ENCODE measurements at places on chromosomes 6 and 20.
A peak's percentile ranks its signal among the peaks of the same experiment; 100 is the strongest.

DNA sequence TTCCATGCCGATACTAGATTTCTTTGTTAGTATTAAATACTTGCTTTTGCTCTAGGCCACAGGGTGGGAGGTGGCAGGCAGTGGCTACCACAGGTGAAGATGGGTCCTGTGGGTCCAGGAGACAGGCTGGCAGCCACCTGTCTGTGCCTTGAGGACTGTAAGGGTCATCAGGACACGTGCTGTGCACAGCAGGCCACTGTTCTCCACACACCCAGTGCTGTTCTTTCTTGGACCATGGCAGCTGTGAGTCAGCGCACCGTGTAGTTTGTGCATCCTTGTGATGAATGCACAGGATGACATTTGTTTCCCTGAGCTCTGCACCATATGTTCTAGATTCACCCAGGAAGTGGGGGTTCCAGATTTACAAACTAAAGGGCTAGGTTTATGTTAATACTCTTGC is 317.0 kb downstream of the ZFAND3 start:
- no peak for DNase-seq

DNA sequence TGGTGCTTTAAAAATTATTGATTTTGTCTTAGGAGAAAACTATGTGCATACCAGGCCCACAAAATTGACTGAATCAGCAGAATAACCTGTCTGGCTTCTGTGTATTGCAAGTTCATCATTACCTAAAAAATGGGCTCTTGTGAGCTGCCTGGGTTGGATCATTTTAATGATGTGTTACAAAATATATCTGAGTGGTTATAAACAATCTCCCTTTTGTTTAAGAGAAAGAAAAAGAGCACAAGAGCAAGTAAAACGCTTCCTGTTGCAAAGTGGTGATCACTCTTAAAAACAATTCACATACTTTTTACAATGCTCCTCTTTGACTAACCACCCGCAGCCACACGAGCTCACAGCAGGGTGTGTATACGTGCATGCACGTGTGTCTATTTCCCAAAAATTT is 335.1 kb downstream of the HDGFL1 start:
- DNase-seq, result no peak

DNA sequence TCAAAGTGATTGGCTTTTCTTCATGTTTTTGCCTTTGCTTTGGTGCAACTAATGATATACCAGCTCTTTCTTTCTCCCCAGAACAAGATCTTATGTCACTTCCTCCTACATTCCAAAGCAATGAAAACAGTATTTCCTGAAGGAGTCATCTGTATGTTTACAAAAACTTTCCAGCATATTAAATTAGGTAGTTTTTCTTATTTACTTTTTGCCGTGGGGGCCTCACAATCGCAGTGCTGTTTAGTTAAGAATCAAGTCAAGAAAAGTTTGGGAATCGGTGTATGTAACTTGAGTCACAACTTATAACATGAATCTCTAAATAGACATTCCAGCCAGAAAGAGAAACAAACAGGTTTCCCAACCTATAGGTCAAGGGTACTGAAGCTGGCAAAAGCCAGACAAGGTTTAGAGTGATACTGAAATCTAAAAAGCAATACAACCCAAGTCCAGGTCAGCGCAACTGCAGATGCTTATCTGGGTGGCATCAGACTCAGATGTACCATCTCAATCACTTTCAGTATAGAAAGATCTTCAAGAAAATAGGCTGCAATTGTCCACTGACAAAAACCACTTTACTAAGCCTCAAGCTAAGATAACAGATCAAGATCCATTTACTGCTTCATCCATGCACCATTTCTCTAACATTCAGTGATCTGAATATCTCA is 63.6 kb downstream of the IPCEF1 start:
- no peak for DNase-seq

- DNase-seq, result no peak
Observed at GRCh38 chr20:38447931-38448675, 13.0 kb upstream of the SNHG17 start.

GRCh38 chr6:107308677-107309076 is 150.7 kb downstream of the PDSS2 start:
- DNase-seq, result no peak

DNA sequence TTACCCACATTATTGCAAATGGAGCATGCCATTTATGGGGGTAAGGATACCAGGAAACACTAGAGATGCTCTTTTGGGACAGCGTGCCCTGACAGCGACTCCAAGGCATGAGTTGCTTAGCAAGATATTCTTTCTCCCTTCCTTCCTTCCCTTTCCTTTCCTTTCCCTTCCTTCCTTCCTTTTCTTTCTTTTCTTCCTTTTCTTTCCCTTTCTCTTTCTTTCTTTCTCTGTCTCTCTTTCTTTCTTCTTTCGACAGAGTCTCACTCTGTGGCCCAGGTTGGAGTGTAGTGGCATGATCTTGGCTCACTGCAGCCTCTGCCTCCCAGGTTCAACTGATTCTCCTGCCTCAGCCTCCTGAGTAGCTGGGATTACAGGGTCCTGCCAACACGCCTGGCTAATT is 3.3 kb downstream of the MUCL3 start:
- DNase-seq, result no peak

- DNase-seq, result peak; percentile 46
Observed at GRCh38 chr6:1348675-1349074, 36.8 kb downstream of the FOXQ1 start.

DNA sequence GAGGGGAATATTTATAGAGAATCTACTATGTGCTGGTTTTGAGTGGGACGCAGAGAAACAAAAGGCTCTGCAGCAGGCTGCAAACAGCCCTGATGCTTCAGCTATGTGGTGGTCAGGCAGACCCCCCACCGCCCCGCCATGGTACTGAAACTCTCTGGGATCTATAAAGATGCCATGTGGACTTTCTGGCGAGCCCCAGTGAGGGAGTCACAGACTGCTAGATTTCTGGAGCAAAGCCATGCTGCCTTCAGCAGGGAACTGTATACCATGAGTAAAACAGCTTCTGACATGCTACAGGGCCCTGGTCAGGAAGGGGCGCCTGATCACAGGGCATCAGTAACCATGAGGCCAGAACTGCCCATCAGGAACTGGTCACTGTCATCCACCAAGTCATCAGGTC is 19.2 kb upstream of the BPIFB1 start:
- no peak for DNase-seq

Data from fibroblast of the conjunctiva (primary cell).